ENCODE measurements at places on chromosomes 5 and 9.

- DNase-seq: no peak
Measured at GRCh38 chr5:140216478-140217074, 41.6 kb downstream of the CYSTM1 start.

GRCh38 chr5:147310059-147310704 is 75.4 kb downstream of the STK32A start:
- DNase-seq: no peak

GRCh38 chr9:137987244-137988030 is 109.9 kb downstream of the CACNA1B start:
- DNase-seq: no peak

- no peak for DNase-seq
Measured at GRCh38 chr9:78549711-78550110, 252.8 kb downstream of the PSAT1 start.

- DNase-seq: no peak
Measured at GRCh38 chr9:89576404-89576839, 28.4 kb upstream of the GADD45G start.

DNA sequence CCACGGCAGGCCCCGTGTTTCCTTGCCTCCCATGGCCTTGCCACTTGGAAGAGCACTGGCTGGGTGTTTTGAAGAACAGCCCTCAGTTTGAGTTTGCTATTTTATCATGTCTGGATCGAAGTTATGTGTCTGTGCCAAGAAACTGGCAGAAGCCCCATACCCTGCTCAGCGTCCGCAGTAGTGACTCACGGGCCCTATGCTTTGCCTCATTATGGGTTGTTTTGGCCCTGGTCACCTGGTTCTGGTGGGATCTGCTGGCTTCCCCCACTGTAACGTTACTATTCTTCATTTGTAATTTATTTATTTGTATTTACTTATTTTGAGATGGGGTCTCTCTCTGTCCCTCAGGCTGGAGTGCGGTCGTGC is 42.3 kb upstream of the NKD2 start:
- no peak for DNase-seq

DNA sequence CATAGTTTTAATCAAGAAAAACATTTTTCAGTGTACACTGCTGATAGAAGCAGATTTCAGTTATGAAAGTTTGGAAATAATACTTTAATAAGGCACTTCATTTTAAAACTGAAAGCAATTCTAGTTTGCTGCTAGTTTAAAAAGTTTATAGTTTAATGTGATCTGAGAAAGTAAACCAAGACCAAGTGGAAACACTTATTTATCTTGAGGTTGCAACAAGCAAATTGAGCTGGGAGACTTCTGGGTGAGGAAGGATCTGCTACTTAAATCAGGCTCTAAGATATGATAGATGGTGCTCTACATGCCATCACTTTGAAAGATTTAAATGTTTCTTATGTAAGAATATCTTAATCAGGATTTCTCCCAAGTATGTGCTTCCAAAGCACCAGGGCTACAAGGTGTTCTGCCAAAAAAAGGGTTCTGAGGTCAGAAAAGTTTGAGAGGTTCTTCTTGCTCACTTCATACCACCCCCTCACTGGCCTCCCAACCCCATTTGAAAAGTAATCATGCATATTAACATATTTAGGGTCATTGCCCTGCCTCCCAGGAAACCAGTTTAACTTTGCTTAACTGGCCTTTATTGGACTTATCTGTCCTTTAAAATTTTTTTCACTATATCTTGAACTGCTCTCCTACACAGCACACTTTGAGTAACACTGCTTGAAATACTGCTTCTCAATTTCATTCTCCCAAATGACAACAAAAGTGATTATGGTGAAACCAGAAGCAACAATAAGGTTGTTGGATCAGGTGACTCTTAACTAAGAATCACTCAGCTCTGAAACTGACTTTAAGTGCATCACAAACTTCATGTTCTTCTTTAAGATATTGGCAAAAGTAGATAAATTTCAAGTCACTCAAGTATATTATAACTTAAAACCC is 15.5 kb downstream of the SLC44A1 start:
- no peak for DNase-seq

DNA sequence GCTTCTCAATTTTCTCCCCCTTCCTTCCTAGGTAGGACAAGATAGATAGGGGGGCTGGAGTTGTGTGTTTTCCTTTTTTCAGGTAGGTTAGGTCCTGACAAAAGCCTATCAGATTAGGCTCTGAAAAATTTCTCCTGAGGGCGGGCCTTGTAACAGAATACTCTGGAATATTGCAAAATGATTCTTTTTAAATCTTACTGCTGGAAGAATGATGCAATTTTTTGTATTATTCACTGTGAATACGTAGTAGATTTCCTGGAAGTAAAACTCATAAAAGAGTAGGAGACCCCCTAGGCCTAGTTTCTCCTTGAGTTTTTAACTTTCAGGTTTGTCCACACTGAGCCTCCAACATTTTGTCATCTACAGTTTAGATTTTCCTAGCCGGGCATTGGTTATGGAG is 1701.8 kb downstream of the EFNA5 start:
- no peak for DNase-seq

DNA sequence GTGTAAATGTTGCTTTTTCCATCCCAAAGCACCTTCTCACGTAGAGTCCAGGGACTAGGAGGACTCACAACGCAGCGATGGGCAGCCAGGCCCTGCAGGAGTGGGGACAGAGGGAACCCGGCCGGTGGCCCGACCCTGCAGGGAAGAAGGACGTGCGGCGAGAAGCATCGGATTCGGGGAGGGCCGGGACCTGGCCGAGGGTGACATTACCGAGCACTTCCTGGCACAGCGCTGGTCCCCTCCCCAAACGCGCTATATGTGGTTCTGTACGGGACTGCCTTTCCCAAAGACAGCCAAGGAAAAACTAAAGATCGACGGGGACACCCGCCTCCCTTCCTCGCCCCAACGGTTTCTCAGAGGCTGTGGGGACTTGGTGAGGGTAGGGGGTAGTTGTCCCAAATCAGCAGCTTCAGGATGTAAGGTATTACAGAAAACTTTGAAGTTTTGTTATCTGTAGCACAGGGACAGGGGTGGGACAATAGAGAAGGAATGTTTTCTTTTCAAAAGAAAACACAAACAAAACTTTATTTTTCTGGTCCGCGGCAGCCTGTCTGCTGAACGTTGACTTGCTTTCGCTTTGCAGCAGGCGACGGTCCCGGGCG is 887 bp upstream of the MAP3K1 start:
- DNase-seq: peak; percentile 19

GRCh38 chr9:120442308-120442995 is 137.5 kb downstream of the CDK5RAP2 start:
- DNase-seq: no peak

DNA sequence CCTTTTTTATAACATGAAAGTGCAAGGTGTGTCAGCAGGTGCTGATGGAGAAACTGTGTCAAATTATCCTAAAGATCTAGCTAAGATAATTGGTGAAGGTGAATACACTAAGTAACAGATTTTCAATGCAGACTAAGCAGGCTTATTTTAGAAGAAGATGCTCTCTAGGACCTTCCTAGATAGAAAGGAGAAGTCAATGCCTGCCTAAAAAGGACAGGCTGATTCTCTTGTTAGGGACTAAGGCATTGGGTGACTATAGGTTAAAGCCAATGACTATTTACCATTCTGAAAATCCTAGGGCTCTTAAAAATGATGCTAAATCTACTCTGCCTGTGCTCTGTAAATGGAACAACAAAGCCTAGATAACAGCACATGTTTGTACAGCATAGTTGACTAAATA is 1682.4 kb downstream of the MAT2B start:
- no peak for DNase-seq

Data from T follicular helper cell (primary cell).